ENCODE measurements at places on chromosomes 2 and 18.

DNA sequence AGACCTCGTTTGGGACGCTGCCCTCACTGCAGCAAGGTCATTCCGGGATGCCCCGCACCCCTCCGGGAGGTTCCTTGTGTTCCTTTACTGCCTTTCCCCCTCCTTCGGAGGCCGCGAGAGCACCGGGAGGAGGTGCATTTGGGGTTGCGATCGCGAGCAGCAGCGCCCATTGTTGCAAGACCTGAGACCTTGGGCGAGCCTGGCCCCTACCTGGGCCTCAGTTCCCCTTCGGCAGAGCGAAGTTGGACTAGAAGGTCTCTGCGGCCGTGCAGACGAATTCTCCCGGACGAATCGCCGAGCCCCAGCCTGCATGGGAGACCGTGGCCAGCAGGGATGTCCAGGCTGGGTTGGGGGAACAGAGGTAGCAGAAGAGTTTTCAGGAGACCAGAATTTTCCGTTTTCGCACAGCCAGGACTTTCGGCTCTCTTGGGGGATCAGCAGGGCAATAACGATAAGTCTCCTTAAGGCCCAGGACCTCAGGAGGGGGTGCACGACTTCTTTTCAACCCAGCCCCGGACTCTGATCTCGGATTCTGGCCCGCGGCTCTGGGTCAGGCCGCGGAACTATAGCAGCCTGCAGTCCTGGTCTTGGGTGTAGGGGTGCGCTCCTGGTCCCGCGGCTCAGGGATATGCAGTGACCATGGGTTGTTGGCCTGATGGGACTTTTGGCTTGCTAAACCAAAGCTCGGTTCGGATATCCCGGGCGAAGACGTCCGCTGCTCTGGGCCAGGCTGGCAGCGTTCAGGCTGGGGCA, 2.8 kb downstream of the GDF7 start:
- DNase-seq = no peak

GRCh38 chr2:60661073-60661738, 94.9 kb upstream of the PAPOLG start:
- no peak for DNase-seq

DNA sequence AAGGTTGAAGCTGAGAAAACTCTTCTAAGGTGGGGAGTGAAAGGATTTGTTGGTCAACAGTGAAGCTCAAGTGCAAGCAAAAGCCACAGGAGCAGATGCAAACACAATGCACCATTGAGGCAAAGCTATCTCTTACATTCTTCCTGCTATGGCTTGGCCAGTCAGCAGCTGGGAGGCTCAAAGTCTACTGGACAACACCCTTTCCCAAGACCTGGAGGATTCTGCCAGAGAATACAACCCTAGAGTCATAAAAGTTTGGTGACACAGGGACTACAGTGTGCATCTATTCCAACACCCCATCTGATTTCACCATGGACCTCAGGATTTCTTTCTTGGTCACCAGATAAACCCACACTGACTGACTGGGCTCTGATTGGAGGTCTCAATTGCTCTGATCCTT, 342.0 kb downstream of the HRH4 start:
- no peak for DNase-seq

DNA sequence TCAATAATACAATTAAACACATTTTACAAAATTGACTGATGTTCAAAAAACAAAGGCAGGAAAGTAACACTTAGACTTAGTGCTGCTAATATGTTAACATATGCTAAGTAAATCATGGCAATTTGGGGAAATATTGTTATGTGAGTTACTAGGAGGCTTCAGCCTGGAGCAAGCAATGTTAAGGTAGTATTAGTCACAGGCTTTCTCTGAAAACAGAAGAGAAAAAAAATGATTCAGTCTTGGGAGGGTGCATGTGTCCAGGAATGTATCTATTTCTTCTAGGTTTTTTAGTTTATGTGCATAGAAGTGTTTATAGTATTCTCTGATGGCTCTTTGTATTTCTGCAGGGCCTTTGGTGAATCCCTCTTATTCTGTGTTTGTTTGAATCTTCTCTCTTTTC, 345.8 kb upstream of the TFPI start:
- DNase-seq = no peak

DNA sequence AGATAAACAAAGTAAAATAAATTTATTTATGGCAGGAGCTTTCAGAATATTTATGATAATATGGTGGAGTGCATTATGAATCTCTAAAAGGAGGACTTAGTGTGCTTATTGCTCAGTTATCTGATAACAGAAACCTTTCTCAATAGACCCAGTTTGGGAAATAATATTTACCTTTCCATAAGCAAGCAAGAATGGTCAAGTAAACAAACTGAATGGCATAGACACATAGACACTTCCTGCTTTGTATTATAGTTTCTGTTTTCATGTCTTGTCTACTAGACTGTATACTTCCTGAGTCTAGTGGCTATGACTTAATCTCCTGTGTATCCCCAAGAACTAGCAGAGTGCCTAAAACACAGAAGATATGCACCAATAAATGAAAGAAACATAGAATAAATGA, 87.8 kb downstream of the UPP2 start:
- DNase-seq = no peak

- DNase-seq = no peak
Observed at GRCh38 chr18:59537579-59537978, 159.6 kb downstream of the CCBE1 start.

DNA sequence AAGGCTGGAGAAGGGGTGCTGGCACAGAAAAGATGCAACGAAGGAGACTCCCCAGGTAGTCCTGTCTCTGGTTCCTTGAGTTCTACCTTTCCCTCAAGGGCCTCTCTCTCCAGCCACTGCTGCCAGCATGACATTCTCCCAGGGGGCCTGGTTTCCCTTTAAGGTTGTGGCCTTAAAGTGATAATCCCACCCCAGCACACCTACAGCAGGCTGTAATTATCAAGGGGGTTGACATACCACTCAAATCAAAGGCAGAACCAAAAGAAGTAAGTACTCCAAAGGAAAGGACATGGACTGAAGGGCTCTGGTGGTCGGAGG, 127.4 kb upstream of the MSH6 start:
- DNase-seq = no peak

- no peak for DNase-seq
Observed at GRCh38 chr2:157898591-157898996, 22.5 kb upstream of the ACVR1 start.

DNA sequence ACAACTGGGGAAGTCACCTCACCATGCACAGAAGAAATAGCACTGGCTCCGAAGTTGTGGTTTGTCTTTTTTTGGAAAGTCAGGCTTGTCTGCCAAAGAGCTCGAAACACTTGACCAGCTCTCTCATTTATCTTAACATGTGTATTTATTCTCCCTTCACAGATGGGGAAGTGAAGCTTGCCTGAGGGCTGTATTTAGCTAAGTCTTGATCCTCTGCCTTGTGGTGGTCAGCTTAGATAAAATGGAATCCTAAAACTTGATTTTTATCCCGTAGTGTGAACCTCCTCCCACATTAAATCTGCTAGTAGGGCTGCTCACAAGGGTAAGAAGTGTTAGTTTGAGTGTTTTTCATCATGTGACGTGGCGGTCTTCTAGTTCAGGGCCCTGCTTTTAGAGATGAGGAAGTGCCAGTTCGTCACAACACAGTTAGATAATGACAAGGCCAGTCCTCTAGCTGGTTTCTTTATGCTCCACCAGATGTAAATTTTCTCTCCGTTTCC, 89.7 kb downstream of the TMEM247 start:
- no peak for DNase-seq

DNA sequence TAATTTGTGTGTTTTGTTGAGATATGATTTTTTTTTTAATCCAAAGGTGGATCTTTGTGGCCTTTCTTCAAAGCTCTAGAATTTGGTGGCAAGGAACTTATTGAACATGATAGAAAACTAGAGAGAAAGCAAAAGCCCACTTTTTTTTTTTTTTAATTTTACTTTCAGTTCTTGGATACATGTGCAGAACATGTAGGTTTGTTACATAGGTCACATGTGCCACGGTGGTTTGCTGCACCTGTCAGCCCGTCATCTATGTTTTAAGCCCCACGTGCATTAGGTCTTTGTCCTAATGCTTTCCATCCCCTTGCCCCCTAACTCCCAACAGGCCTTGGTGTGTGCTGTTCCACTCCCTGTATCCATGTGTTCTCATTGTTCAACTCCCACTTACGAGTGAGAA, 135.9 kb downstream of the RHBDD1 start:
- DNase-seq = no peak

DNA sequence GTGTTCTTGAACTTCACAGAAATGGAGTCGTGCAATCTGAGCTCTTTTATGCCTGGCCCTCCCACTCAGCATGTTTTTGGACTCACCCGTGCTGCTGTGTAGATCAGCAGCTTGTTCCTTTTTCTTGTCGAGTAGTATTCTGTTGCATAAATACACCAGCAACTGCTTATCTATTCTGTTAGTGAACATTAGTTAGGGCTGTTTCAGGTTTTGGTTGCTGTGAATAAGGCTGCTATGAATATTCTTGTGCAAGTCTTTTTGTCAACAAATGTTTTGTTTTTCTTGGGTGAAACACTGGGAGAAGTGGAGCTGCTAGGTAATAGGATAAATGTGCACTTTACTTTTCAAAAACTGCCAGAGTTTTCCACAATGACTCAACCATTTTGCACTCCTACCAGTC, 15.3 kb upstream of the CIDEA start:
- DNase-seq = no peak

DNA sequence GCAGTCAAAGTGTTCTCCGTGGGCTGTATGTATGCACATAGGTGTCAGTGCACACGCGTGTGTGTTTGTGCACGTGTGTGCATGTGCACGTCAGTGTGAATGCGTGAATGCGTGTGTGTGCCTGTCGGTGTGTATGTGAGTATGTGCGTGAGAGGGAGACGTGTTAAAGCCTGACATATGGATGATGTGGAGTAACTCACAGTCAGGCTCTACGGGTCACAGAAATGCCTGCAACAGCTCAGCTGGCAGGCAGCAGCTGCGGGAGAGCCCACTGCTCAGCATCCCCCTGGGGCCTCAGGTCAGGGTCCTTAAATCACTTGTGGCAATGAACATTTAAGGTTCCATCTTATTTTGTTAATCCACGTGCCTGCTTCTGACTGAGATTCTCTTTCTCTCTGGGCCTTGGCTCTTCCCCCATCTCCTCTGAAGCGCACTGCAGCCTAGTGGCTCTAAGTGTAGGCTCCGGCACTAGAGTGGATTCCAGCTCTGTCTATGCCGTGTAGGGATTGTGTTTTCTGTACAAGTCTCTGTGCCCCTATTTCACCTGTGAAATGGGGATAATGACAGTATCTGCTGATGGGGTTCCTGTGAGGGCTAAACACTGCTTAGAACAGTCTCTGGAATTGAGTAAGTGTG, 63.0 kb downstream of the DYSF start:
- DNase-seq = no peak

- no peak for DNase-seq
Observed at GRCh38 chr2:240789501-240790369, 30.3 kb downstream of the KIF1A start.

DNA sequence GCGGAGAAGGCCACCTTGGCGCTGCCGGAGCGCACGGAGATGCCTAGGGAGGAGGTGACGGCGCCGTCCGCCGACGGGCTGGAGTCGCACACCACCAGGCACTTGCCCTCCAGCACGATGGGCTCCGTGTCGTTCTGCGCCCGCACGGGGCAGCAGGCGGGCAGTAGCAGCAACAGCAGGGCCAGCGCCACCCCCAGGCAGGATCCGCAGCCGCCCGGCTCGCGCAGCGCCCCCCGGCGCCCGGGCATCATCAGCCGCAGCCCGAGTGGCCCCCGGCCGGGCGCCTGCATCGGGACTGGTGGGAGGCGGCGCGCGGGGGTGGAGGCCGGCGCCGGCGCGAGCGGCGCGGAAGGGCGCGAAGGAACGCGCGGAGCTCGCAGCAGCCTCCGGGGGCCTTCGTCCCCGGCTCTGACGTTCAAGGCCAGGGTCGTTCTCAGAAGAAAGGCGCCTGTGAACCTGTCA, 2.2 kb downstream of the CBLN2 start:
- DNase-seq = no peak

DNA sequence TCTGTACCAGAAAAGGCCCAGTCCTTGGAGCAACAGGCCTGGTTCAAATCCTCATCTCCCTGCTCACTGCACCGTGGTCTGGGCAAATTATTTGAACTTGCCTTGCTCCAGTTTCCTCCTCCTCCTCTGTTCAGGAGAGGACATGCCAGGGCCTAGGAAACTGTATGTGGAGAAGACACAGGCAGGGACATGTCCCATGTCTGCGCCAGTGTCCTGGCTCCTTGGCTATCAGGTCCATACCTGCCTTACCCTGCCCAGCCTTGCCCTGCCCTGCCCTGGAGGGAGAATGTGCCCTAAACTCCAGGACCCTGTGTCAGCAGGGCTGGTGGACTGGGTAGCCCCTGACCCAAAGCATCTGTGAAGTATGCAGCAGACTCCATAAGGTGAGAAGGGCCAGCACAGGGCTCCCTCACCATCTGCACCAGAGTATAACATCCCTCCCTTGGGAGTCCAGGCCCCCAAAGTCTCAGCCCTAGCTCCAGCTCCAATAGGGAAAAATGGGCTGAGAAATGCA, 165.3 kb downstream of the GALNT1 start:
- DNase-seq = no peak

DNA sequence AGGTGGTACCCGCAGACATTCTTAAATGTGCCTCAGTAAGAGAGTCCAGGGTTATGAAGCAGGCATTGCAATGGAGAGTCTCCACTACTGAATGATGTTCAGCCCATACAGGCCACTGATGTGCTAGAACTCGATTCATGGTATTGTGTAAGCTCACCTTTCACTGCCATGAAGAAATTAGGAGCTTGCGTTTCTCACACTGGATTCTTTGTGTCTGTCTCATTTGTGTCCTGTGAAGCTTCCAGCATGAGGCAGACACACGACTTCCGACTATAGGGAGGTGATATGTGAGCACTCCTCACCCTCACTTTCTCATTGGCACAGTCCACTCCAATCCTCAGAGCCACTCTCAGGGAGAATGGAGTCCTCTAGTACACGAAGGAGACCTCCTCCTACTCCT, 677.4 kb upstream of the RAB6C start:
- no peak for DNase-seq

GRCh38 chr2:150332383-150332782, 155.1 kb downstream of the RND3 start:
- no peak for DNase-seq

DNA sequence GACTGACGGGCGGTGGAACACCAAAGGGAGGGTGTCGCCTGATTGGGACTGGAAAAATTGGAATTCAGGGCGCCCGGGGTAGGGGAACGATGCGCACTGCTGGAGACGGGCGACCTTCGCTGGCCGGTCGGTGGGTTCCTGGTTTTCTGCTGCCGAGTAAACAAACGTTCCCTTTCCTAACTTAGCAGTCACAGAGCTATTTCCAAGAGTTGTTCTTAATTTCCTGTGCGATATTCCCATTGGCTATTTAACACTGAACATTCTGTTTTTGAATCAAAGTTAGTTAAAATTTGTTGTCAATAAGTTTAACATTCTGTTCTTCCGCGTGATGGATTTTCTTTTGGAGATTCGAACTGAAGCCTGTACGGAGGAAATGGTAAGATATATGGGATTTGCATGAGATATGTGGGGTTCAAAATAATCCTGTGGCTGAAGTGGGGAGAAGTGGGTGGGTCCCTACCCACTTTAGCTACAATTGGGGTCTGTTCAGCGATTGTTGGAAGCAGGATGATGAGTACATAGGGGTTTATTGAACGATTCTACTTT, 862 bp downstream of the C18orf54 start:
- DNase-seq = no peak

GRCh38 chr2:182133195-182133891, 147.7 kb downstream of the PPP1R1C start:
- DNase-seq = no peak
